ENCODE measurements at places on chromosomes 6 and 20.

DNA sequence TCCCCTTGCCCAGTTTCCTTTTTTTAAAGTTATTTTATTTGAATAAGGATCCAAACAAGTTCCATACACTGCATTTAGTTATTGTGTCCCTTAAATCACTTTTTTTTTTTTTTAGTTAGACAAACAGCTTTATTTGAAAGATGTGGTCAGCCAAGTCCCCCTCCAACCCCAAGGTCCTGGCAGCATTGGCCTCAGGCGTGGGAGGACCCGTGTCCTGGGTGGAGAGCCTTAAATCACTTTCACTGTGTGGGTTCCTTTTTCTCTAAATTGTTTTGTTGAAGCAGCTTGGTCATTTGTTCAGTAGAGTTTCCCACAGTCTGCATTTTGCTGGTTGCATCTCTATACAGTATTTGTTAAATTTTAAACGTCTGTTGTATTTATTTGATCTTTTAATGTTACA, 5.2 kb upstream of the TBCC start:
- no peak for DNase-seq

DNA sequence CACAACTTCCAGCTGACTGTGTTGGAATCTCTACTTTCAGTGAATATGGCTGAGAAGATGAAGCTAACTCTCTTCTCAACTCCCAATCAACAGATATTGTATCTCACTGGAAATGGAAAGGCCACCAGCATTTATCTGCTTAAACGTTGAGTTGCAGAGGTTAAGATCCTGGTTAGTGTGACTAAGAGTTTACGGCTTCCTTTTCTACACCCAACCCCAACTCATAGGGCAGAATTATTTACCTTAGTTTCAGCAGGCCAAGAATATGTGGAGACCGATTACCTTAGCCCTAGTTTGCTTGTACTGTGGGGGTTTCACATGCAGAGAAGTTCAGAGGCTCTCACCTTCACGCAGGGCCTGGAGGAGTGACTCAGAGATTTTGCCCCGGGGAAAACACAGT, 1026.6 kb downstream of the EYS start:
- no peak for DNase-seq

GRCh38 chr6:97195117-97195516, 87.9 kb downstream of the MMS22L start:
- DNase-seq, result no peak

- no peak for DNase-seq
Measured at GRCh38 chr6:111662072-111662793, 56.6 kb upstream of the TRAF3IP2 start.

DNA sequence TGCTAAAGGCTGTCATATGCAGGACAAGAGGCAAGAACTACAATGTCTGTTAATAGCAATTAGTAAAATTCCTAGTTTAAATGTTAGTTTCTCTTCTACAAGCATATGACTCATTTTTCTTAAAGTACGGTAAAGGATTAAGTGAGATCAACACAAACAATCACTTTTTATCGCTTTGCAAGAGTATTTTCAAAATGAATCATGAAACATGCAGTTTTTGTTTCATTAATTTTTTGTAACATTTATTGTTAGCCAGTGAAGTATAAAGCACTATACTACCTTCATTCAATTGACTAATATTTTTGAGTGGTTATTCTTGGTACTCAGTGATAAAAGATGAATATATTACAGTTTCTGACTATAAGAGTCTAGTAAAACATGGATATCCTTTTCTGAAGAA, 138.6 kb downstream of the AHI1 start:
- DNase-seq, result no peak

- DNase-seq, result no peak
Measured at GRCh38 chr20:49489688-49490087, 7.2 kb upstream of the KCNB1 start.

GRCh38 chr6:36691011-36691410, 6.6 kb upstream of the RAB44 start:
- no peak for DNase-seq

GRCh38 chr6:90431576-90431975, 134.9 kb upstream of the BACH2 start:
- no peak for DNase-seq

All from activated CD4-positive, alpha-beta T cell treated with anti-CD3 and anti-CD28 coated beads for 48 hours (primary cell).